Tibial artery (tissue), 4 donors: ENCODE measurements at places on chromosomes 3 and 15.

DNA sequence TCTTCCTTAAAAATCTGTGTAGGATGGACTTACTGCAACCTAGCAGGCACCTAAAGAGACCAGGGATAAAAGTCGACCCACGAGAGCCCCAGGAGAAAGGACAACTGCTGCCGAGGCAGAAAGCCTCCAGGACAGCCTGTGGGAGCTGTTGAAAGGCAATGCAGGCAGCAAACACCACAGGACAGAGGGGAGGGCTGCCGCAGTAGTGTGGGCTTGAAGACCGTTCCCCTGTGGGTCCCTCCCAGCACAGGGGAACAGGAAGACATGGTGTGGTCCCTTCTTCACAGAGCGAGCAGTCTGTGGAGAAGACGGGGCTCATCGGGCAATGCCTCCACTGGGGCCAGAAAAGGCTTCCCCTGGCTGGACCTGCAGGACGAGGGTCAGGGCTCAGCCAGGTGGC lies 58.5 kb upstream of the GATA2 start:
- DNase-seq = no peak

DNA sequence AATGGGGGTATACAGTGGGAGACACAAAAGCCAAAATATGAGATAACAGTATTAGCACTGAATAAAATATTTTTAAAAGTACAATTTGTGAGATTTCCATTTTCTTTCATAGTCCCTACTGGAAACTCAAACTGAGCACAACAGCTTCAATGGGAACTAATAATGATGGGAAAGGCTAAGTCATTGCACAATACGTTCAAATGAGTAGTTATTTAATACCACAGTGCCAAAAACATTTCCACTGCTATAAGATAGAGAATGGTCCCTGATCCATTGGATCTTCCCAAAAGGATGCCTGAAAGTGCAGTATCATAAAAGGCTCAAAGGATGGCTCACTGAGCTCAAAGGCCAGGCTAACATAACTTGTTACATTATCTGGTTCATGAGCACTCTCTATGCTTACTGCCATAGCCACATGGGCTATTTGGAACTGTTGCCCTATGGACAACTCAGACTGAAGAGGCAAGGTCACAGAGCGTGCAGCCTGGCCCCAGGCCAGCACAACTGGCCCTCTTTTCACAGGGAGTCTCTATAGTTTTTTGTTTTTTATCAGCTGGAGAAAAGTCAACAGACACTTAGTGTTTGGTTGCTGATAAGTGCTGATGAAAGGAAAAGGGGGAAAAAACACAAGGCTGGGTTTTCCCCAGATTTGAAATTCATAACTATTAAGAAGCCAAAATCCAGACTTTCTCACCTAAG lies 54.1 kb upstream of the PPIB start:
- DNase-seq = no peak

DNA sequence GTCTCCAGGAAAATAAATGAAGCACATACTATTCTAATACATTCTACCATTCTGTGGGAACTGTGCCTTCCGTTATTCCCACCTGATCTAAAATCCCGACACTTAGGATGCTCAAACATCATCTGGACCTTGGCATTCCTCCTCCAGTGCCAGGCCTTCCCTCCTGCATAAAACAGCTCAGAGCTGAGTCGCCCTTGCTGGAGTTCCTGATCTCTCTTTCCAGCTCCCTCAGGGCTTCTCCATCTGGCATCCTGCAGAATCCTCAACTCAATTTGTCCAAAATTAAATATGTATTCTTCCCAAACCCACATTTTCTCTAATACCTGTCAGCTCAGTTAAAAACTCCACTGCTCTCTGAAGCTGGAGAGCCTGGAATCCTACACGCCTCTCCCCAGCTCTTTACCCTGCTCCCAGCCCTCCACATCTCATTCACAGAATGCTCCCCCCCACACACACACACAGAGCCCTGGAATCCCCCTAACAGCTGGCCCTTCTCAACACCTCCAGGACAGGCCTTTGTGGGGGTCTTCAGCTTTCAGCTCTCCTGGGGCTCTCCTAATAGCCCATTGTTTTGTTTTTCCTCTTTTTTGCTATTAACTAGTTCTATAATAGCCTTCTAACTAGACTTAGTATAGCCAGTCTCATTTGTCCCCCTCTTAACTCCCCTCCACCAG lies 78.5 kb downstream of the HMG20A start:
- DNase-seq = no peak

GRCh38 chr15:42996871-42997270 lies 76.3 kb upstream of the TTBK2 start:
- DNase-seq = no peak
